ENCODE measurements at places on chromosomes 7 and 10.

- no peak for DNase-seq
Observed at GRCh38 chr7:38123494-38123893, 54.6 kb upstream of the STARD3NL start.

GRCh38 chr7:135517060-135517459 lies 7.2 kb upstream of the CNOT4 start:
- no peak for DNase-seq

- no peak for DNase-seq
Observed at GRCh38 chr7:122689346-122690109, 9.4 kb downstream of the RNF133 start.

GRCh38 chr10:24360282-24361127 lies 151.6 kb downstream of the KIAA1217 start:
- DNase-seq = no peak

GRCh38 chr7:51035716-51036115 lies 253.0 kb upstream of the GRB10 start:
- DNase-seq = no peak
